ENCODE measurements at places on chromosomes 5 and 9. TPM values are rescaled to one million over a fixed set of nuclear protein-coding genes. Genes with fewer than 3 reads are reported as not detected.
A peak's percentile ranks its signal among the peaks of the same experiment; 100 is the strongest.

GRCh38 chr5:3194684-3195083 lies 400.9 kb upstream of the IRX1 start:
- H3K4me3 ChIP-seq: no peak overlapping the region
- DNase-seq: no peak
- no peak overlapping the region for H3K27ac ChIP-seq
- H3K36me3 ChIP-seq: no peaks in the 10 kb centered on the region

DNA sequence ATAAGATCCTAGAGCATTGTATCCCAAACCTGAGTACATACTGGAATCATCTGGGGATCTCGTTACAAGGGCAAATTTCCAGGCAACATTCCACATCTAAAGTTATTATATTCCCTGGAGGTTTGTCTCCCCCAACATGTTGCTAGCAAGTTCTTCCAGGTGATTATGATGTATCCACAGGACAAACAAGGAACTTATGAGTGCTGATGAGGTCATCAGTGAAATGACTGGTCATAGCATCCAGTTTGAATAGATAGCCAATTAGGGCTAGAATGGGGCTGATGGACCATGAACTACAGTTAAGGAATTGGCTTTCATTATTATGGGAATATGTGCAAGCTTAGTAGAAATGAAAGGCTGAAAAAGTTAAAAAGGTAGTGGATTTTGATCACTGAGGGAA lies 115.2 kb downstream of the CWC27 start:
- no peak overlapping the region for H3K27ac ChIP-seq
- H3K4me1 ChIP-seq: no peaks in the 10 kb centered on the region
- H3K36me3 ChIP-seq: no peaks in the 10 kb centered on the region
- H3K27me3 ChIP-seq: no peaks in the 10 kb centered on the region
- no peak for DNase-seq
- H3K4me3 ChIP-seq: no peak overlapping the region

- H3K27me3 ChIP-seq: no peaks in the 10 kb centered on the region
- H3K4me3 ChIP-seq: no peak overlapping the region
- DNase-seq: no peak
Measured at GRCh38 chr5:39284552-39284951, 65.2 kb upstream of the FYB1 start.

- peaks cover 40% of the 10 kb centered on the region for H3K36me3 ChIP-seq
- peak; percentile 84 for DNase-seq
- H3K27me3 ChIP-seq: no peaks in the 10 kb centered on the region
- H3K4me3 ChIP-seq: peak overlapping the region; percentile 78
Measured at GRCh38 chr9:101398930-101399642, 435 bp downstream of the ZNF189 start.

DNA sequence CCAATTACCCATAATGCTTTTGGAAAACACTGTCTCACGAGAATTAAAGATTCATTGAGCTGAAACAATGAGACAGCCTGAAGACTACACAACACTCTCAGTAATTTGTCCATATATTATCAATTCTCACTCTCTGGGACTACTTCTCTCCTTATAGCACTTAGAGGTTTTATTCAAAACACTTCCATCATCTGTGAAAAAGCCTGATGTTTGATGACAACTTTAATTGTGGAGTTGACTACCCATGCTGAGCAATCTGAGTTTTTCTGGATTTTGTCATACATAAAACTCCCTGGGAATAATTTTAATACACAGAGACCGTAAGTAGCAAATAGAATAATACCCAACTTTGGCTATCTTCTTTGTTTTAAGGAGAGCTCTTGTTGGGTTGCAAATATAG lies 305.5 kb downstream of the EPB41L4A start:
- DNase-seq: no peak
- no peak overlapping the region for H3K4me3 ChIP-seq
- H3K27me3 ChIP-seq: no peaks in the 10 kb centered on the region
- H3K4me1 ChIP-seq: peaks cover 5% of the 10 kb centered on the region

DNA sequence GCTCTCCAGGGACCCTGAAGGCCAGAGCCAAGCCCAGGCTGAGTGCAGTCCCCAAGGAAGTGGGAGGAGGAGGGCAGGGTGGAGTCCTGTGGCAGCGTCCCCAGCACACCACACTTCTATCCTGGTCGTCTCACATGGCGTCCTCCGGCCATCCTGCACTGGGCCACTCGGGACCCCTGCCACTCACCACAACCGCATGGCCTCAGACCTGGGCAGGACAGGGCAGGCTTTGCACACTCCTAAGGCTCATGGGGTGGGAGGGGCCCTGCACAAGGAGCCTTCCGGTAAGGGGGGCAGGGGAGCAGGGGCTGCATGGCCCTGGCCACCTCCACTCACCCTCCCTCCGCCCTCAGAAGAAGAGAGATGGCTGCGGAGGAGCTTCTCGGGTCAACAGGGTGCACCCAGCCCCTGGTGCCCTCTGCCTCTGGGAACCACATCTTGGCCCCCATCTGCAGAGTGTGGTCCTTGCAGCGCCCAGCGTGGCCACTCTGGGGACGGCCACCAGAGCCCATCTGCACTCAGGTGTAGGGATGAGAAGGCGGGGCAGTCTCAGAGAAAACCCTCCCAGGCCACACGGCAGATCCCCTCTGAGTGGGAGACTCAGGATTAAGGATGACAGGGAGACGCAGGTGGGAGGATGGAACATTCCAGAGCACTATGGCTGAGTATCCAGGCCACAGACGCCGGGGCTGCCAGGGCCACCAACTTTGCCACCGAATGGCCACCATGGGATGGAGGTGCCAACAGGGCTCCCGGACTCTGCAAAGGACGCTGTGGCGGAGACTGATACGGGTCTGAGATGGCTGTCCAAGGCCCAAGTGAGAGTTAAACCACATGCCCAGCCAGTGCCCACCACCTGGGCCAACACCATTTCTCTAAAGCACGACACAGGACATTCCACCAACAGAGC lies 7.6 kb downstream of the TPPP start:
- no peaks in the 10 kb centered on the region for H3K4me1 ChIP-seq
- H3K4me3 ChIP-seq: no peak overlapping the region
- peak; percentile 60 for DNase-seq
- no peaks in the 10 kb centered on the region for H3K36me3 ChIP-seq

DNA sequence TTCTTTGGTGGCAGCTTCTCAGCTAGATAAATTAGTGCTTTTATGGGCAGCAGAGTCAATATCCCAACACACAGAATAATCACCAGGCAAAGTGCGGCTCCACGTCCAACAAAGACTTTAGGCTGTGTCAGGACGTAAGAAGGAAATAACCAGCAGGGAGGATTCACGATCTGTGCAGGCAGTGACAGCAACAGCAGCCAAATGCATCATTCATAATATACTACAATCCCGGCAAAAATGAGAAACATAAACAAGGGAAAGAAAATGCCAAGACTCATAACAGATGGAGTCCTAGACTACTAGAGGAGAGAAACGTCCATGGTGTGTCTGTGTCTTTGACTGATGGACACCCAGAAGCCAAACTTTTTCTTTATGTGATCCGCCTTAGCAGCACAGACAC lies 100.7 kb downstream of the LMNB1 start:
- DNase-seq: no peak
- H3K27ac ChIP-seq: no peak overlapping the region
- no peaks in the 10 kb centered on the region for H3K27me3 ChIP-seq
- no peak overlapping the region for H3K4me3 ChIP-seq

- H3K27ac ChIP-seq: no peak overlapping the region
- peaks cover 78% of the 10 kb centered on the region for H3K36me3 ChIP-seq
- no peak overlapping the region for H3K4me3 ChIP-seq
- H3K27me3 ChIP-seq: no peaks in the 10 kb centered on the region
Measured at GRCh38 chr5:179727106-179727505, 5.5 kb upstream of the MAML1 start.

GRCh38 chr5:160197341-160198144 lies 31.8 kb upstream of the FABP6 start:
- H3K4me3 ChIP-seq: no peak overlapping the region
- no peaks in the 10 kb centered on the region for H3K36me3 ChIP-seq
- H3K27ac ChIP-seq: no peak overlapping the region
- peaks cover 18% of the 10 kb centered on the region for H3K4me1 ChIP-seq
- H3K27me3 ChIP-seq: no peaks in the 10 kb centered on the region

- no peak overlapping the region for H3K4me3 ChIP-seq
- H3K4me1 ChIP-seq: peaks cover 54% of the 10 kb centered on the region
- DNase-seq: no peak
- H3K27ac ChIP-seq: no peak overlapping the region
Measured at GRCh38 chr5:132268769-132269551, 11.5 kb downstream of the PDLIM4 start.

DNA sequence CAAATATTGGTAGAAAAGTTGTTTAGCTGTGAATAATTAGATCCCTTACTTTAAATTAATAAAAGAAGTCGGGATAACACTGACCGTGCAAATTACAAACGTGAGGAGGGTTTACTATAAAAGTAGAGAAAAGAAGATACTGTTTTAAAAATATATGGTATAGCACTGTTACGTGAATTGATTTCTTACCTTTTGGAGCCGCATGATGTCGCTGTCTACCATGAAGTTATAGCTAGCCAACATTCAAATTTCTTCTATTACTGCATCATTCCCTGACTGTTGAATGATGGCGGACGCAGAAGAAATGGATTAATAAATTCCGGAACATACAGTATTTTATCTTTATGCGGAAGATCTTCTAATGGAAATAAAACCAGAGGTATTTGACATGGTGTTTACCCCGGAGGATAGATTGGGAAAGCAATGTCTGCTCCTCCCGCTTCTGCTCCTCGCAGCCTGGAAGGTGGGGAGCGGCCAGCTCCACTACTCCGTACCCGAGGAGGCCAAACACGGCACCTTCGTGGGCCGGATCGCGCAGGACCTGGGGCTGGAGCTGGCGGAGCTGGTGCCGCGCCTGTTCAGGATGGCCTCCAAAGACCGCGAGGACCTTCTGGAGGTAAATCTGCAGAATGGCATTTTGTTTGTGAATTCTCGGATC lies at the start of gene PCDHA6:
Gene PCDHA6, plus strand, starts transcription at position 257 of the 658 bp plus-strand sequence. Its CDS starts 132 bp downstream, at position 389.
- peak within 1 kb of the TSS; percentile 6 for H3K4me3 ChIP-seq
- H3K4me1 ChIP-seq: no peaks in the 10 kb centered on the region
- peaks cover 9% of the 10 kb centered on the region for H3K27me3 ChIP-seq
- H3K27ac ChIP-seq: no peak within 1 kb of the TSS

DNA sequence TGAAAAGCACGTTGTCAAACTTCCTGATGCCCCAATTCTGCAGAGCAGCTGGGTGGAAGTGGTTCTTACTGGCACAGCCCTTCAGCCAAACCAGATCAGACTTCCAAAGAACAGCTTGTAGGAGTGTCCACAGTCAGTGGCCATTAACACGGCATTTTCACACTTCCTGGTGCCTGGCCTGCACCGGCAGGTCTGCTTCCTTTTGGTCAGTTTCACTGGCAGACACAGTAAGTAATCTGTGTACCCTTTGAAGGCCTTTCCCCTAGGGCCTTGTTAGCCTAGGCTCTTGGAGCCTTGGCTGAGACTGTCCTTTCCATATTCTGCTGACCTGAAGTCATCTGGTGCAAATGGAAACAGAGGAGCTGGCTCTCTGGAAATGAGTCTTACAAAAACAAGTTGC lies 297.5 kb upstream of the TNC start:
- H3K4me3 ChIP-seq: no peak overlapping the region
- no peaks in the 10 kb centered on the region for H3K36me3 ChIP-seq
- peaks cover 4% of the 10 kb centered on the region for H3K4me1 ChIP-seq

SMIM3 gene
- 10.5 TPM for total RNA-seq

TRIM36 gene
- 4.0 TPM for total RNA-seq

OTULIN gene
- 155 TPM for total RNA-seq

NEK6 gene
- total RNA-seq: 17.5 TPM

EQTN gene
- total RNA-seq: 0.97 TPM

Measured in suprapubic skin (tissue), 4 donors.